ENCODE measurements at places on chromosomes 7 and 10.

DNA sequence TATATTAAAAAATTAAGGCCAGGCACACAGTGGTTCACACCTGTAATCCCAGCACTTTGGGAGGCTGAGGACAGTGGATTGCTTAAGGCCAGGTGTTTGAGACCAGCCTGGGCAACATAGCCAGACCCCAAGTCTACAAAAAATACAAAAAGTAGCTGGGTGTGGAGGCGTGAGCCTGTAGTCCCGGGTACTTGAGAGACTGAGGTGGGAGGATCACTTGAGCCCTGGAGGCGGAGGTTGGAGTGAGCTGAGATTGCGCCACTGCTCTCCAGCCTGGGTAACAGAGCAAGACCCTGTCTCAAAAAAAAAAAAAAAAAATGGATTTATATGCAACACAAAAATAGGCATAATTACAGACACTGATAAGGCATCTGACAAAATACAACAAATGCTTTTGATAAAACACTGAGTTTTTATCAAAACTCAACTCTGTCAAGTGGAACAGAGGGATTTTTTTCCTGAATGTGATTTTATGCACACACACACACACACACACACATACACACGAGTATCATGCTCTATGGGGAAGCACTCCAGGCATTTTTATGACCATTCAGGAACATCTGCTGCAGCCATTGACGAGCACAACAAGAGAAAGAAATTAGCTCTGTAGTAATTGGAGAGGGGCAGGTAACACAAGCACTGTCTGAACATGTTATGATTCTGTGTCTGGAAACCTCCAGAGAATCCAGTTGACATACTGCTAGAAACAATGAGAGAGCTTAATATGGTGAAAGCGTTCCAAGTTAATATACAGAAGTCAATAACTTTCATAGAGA lies 193.1 kb downstream of the WDR37 start:
- DNase-seq: peak; percentile 93

GRCh38 chr10:91592266-91592975 lies 40.5 kb downstream of the PPP1R3C start:
- DNase-seq: no peak

- no peak for DNase-seq
These were observed 715.3 kb downstream of the INHBA start for GRCh38 chr7:40987571-40987970.

DNA sequence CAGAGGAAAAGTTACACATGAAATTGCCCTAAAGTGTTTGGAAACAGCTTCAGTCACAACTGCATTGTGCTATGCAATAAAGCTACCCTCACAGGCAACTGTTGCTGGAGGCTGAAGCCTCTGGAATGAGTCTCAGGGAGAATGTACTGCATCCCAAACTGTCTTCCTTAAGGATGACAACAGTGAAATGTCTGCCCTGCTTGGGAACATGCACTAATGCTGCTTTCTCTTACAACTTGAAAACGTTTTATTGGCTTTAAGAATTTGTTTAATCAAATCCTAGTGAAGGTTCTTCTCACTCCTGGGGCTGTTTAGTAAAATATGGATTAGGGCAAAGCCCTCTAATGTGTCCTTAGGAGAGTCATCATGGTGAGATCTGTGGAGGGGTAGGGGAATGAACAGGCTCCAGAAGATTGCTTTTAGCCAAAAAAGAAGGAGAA lies 215.4 kb downstream of the TWIST1 start:
- DNase-seq: no peak

GRCh38 chr10:78757344-78757925 lies 311.3 kb upstream of the ZMIZ1 start:
- peak; percentile 50 for DNase-seq

DNA sequence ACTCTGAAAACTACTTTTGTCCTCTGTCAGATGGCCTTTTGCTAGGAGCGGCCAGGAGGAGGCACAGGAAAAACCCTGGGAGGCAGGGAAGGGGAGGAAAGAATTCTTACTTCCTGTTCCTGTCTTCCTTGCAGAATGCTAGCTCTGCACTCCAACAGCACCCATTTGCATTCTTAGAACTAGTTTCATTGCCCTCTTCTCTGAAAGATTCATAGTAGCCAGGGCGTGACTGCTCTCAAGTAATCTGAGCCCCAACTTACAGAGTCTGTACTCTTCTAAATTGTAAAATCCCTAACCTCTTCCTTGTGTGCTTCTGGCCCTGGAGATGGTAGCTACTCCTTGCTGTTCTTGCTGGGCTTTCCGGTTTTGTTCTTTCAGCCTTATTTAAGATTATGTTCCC lies 75.3 kb upstream of the STEAP1 start:
- DNase-seq: no peak

- no peak for DNase-seq
These were observed 240.7 kb downstream of the ANK3 start for GRCh38 chr10:60149003-60149402.

GRCh38 chr10:133187091-133187905 lies 27.3 kb downstream of the KNDC1 start:
- DNase-seq: no peak

DNA sequence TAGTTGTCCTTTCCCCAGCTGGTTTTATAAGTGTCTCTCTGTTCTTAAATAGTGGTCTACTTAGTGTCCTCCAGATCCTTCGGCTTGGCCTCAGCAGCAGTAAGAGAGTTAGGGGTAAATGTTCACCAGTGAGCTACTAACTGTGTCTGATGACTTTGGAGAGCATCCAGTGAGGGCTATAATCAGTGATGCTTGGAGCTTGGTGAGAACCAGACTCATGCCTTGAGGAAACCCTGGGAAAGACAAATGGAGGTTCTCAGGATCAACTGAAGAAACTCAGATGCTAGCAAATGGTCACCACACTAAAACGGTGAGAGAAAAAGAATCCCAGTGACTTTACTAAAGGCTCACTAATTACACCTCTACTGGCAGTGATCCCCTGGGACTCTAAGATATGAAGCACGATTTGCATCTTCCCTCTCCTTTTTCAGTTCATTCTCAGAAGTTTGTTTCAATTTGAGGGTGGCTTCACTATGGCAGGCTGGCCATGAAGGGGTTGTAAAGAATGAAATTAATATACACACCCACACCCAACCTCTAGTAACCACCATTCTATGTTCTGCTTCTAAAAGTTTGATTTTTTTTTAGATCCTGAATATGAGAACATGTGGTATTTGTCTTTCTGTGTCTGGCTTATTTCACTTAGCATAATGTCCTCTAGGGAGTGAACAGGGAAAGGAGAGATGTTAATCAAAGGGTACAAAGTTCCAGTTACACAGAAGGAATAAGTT lies 177.9 kb downstream of the PDE1C start:
- no peak for DNase-seq

DNA sequence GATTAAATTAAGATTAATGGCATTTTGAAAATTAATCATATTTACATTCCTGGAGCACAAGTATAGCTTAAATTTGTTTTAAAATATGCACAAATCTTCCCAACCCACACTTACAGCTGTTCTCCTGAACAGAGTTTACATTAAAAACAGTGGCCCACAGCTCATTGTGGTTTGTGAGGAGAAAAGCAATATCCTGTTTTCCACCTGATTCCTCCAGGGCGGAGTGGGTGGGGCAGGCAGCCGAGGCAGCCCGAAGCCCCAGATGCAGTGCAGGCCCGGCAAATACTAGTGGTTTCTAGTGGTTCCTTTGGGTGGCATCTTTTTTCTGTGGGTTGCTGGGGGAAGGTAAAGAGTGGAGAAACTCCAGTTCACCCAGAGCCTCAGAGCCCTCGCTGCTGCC lies 280.8 kb downstream of the ARHGAP12 start:
- no peak for DNase-seq

- DNase-seq: no peak
These were observed 236.3 kb upstream of the CTBP2 start for GRCh38 chr10:125396676-125397075.

- no peak for DNase-seq
These were observed 90.3 kb upstream of the LYZL2 start for GRCh38 chr10:30719832-30720231.

Data from NCI-H1436 treated with DMSO at 0.1 percent for 48 hours (cell line).